PC-3 (cell line): ENCODE measurements at places on chromosomes 12 and 14. TPM values are rescaled to one million over a fixed set of nuclear protein-coding genes. Genes with fewer than 3 reads are reported as not detected.

The TMTC2 gene
- 10.7 and 17.5 TPM in 2 replicates for total RNA-seq

The OTUB2 gene
- 7.7 and 9.0 TPM in 2 replicates for total RNA-seq

The NXPH4 gene
- total RNA-seq: 10.7 and 15.1 TPM in 2 replicates

The TTC9 gene
- total RNA-seq: 3.6 and 4.1 TPM in 2 replicates

The PRKAB1 gene
- 16.0 and 16.2 TPM in 2 replicates for total RNA-seq

The KLRD1 gene
- 0.06 TPM in 1 of 2 replicates, not detected in the other for total RNA-seq

The KRT83 gene
- 0.33 and 1.1 TPM in 2 replicates for total RNA-seq

The CLEC4D gene
- not detected in 2 replicates for total RNA-seq

The HOXC11 gene
- total RNA-seq: 0.84 and 1.2 TPM in 2 replicates

The PGAM5 gene
- 135 and 158 TPM in 2 replicates for total RNA-seq
